Breast epithelium (tissue), 4 donors: ENCODE measurements at places on chromosomes 1 and 21. TPM values are rescaled to one million over a fixed set of nuclear protein-coding genes. Genes with fewer than 3 reads are reported as not detected.

GRCh38 chr21:34199121-34199910 is 125.9 kb downstream of the MRPS6 start:
- no peak overlapping the region for H3K27ac ChIP-seq
- no peak for DNase-seq
- H3K4me3 ChIP-seq = no peak overlapping the region
- H3K27me3 ChIP-seq = no peaks in the 10 kb centered on the region

DNA sequence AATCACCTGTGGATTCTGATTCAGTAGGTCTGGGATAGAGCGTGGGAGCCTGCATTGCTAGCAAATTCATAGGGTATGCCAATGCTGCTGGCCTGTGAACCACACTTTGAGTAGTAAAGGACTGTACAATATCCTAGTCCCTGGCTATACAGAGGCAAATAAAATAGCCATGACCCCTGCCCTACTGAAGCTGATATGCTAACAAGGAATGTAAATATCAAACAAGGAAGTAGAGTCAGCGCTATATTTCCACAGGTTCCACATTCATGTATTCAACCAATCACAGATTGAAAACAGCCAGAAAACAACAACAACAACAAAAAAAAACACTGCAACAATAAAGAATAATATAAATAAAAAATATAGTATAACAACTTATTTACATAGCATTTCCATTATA is 77.8 kb downstream of the TM2D1 start:
- H3K36me3 ChIP-seq = no peaks in the 10 kb centered on the region
- DNase-seq = no peak
- no peaks in the 10 kb centered on the region for H3K4me1 ChIP-seq
- H3K4me3 ChIP-seq = no peak overlapping the region

DNA sequence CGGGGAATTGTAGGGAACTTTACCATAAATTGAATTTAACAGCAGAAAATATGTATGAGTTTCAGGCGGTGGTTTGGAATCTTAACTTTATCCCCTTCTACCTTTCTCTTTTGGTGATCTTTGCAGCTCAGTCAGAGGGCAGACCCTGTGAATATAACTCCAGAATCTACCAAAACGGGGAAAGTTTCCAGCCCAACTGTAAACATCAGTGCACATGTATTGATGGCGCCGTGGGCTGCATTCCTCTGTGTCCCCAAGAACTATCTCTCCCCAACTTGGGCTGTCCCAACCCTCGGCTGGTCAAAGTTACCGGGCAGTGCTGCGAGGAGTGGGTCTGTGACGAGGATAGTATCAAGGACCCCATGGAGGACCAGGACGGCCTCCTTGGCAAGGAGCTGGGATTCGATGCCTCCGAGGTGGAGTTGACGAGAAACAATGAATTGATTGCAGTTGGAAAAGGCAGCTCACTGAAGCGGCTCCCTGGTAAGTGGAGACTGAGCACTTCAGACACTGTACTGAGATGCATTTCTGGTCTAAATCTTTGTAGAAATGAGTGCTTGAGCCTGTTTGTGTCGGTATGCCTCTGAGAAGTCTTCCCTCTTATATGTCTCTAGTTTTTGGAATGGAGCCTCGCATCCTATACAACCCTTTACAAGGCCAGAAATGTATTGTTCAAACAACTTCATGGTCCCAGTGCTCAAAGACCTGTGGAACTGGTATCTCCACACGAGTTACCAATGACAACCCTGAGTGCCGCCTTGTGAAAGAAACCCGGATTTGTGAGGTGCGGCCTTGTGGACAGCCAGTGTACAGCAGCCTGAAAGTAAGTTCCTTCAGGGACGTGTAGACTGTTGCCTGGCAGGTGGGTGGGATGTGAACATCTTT is 1.5 kb downstream of the CCN1 start:
- H3K27me3 ChIP-seq = no peaks in the 10 kb centered on the region
- H3K4me1 ChIP-seq = no peaks in the 10 kb centered on the region
- peak overlapping the region; percentile 99 for H3K27ac ChIP-seq
- DNase-seq = peak; percentile 70
- H3K36me3 ChIP-seq = no peaks in the 10 kb centered on the region

- no peaks in the 10 kb centered on the region for H3K27me3 ChIP-seq
- H3K27ac ChIP-seq = no peak overlapping the region
- no peaks in the 10 kb centered on the region for H3K36me3 ChIP-seq
- no peaks in the 10 kb centered on the region for H3K4me1 ChIP-seq
- H3K4me3 ChIP-seq = no peak overlapping the region
Measured at GRCh38 chr1:180152588-180152987, 2.1 kb upstream of the QSOX1 start.

GRCh38 chr1:244836584-244836983 is 1.1 kb downstream of the COX20 start:
- H3K27me3 ChIP-seq = no peaks in the 10 kb centered on the region
- no peaks in the 10 kb centered on the region for H3K4me1 ChIP-seq
- peak overlapping the region; percentile 79 for H3K4me3 ChIP-seq
- no peaks in the 10 kb centered on the region for H3K36me3 ChIP-seq
- peak overlapping the region; percentile 99 for H3K27ac ChIP-seq
- no peak for DNase-seq

GRCh38 chr1:45925728-45926287 is 122.4 kb downstream of the MAST2 start:
- H3K27ac ChIP-seq = no peak overlapping the region
- DNase-seq = no peak
- H3K4me1 ChIP-seq = no peaks in the 10 kb centered on the region
- no peaks in the 10 kb centered on the region for H3K36me3 ChIP-seq
- no peaks in the 10 kb centered on the region for H3K27me3 ChIP-seq
- no peak overlapping the region for H3K4me3 ChIP-seq

GRCh38 chr1:118325550-118326225 is 140.7 kb upstream of the SPAG17 start:
- H3K27ac ChIP-seq = no peak overlapping the region
- H3K4me1 ChIP-seq = no peaks in the 10 kb centered on the region

- no peaks in the 10 kb centered on the region for H3K4me1 ChIP-seq
- DNase-seq = no peak
- no peak overlapping the region for H3K4me3 ChIP-seq
- no peaks in the 10 kb centered on the region for H3K36me3 ChIP-seq
Measured at GRCh38 chr1:22971611-22972405, 858 bp downstream of the LACTBL1 start.

- H3K4me3 ChIP-seq = no peak overlapping the region
- H3K27ac ChIP-seq = no peak overlapping the region
- DNase-seq = no peak
- no peaks in the 10 kb centered on the region for H3K4me1 ChIP-seq
- H3K36me3 ChIP-seq = no peaks in the 10 kb centered on the region
- no peaks in the 10 kb centered on the region for H3K27me3 ChIP-seq
Measured at GRCh38 chr1:214532070-214532469, 19.3 kb downstream of the PTPN14 start.

DNA sequence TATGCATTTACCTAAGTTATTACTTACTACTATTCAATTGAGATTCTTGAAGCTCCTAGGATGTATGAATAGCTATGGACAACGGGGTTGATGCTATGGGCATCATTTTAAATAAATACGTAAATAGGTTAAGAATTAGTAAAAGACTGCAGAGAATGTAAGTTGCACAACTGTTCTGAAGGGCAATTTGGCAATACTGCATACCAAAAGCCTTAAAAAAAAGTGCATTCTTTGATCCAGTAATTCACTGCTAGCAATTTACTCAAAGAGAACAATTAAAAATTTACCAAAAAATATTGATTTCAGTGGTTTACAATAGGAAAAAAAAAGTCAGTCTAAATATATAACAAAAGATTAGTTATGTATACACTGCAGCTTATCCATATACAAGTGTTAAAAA is 3.5 kb downstream of the ARPC5 start:
- DNase-seq = no peak
- peaks cover 5% of the 10 kb centered on the region for H3K36me3 ChIP-seq
- H3K27ac ChIP-seq = peak overlapping the region; percentile 58
- peak overlapping the region; percentile 90 for H3K4me3 ChIP-seq
- no peaks in the 10 kb centered on the region for H3K27me3 ChIP-seq
- H3K4me1 ChIP-seq = no peaks in the 10 kb centered on the region

DNA sequence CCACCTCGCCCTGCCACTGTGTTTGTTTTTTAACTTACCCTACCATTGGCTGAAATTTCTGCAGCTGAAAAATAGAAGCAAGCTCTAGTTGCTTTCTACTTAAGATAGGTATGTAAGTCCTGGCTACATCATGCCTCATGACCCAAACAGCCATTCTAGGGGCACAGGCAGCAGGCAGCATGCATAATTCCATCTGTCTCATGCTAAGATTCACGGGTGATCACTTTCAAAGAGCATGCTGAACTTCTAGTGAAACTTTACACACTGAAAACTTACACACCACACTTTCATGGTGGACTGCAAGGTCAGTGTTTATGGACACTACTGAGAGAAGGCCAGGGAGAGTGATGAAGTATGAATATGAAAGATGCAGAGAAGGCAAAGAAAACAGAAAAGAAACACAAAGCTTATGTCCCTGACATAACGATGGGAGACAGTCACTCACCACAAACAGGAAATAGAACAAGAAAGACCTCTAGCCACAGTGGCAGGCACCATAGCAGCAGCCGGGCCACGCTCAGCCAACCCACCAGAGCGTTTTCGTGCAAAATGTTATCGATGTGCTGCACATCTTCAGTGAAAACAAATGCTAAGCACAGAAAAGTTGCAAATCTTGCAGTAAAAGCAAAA is 102.3 kb upstream of the TIAM1 start:
- H3K36me3 ChIP-seq = no peaks in the 10 kb centered on the region
- no peaks in the 10 kb centered on the region for H3K4me1 ChIP-seq
- H3K4me3 ChIP-seq = no peak overlapping the region
- no peak overlapping the region for H3K27ac ChIP-seq
- DNase-seq = no peak

GRCh38 chr1:41705798-41706197 is 212.9 kb downstream of the HIVEP3 start:
- H3K4me1 ChIP-seq = no peaks in the 10 kb centered on the region
- no peak for DNase-seq
- no peaks in the 10 kb centered on the region for H3K36me3 ChIP-seq

- H3K4me3 ChIP-seq = no peak overlapping the region
- H3K36me3 ChIP-seq = no peaks in the 10 kb centered on the region
- DNase-seq = no peak
- H3K27ac ChIP-seq = peak overlapping the region; percentile 58
- H3K27me3 ChIP-seq = no peaks in the 10 kb centered on the region
- no peaks in the 10 kb centered on the region for H3K4me1 ChIP-seq
Measured at GRCh38 chr1:47935163-47935562, 62.0 kb downstream of the TRABD2B start.

GRCh38 chr1:177162243-177162642 is 2.3 kb downstream of the ASTN1 start:
- H3K4me1 ChIP-seq = peaks cover 7% of the 10 kb centered on the region
- DNase-seq = no peak
- H3K4me3 ChIP-seq = no peak overlapping the region
- H3K27ac ChIP-seq = no peak overlapping the region

DNA sequence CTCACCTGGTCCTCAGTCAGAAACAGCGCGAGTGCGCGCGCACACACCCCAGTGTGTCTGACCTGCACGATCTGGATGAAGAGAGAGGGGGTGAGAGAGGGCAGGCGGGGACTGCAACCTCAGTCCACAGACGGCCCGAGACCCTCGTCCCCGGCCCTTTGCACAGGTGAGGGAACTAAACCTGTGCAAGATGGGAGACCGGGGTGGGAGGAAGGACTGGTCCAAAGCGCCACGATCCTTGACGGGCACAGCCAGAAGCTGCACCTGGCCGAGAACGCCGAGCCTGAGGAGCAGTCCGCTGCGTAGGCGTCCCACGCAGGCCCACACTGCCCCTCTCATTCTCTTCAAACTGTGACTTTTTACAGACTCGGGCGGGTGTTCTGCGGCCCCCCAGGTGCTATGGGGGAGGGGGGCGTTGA is 519 bp upstream of the IQCC start:
- H3K36me3 ChIP-seq = no peaks in the 10 kb centered on the region
- peak overlapping the region; percentile 59 for H3K4me3 ChIP-seq
- H3K4me1 ChIP-seq = peaks cover 8% of the 10 kb centered on the region
- H3K27ac ChIP-seq = peak overlapping the region; percentile 86
- DNase-seq = peak; percentile 27
- no peaks in the 10 kb centered on the region for H3K27me3 ChIP-seq

DNA sequence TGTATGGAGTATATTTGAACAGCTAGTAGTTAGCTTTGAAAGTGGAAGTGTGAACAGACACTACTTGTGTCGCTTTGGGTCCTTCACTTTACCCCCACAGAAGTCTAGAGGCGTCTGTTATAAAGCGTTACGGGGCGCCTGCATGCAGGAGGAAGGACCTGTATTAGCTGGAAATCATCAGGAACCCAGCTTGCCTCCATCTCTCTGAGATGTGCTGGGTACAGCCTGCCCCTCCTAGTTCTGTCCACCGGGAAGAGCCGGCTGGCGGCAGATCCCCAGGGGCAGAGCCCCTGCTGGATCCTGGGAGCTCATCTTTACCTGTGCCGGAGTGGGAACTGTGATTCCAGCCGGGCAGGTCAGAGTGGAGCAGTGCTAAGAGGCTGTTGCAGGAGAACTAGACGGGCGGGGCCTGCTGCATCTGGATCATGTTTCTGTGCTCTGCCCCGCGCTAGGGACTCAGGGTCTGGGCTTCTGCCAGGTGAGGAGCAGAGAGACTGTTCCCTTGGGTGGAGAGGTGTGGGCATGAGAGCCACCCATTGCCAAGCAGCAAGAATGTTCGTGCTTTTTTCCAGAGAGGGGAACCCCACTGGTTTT is 22.3 kb upstream of the SPSB1 start:
- no peak for DNase-seq
- H3K4me1 ChIP-seq = no peaks in the 10 kb centered on the region
- no peaks in the 10 kb centered on the region for H3K27me3 ChIP-seq
- no peak overlapping the region for H3K4me3 ChIP-seq
- no peak overlapping the region for H3K27ac ChIP-seq
- H3K36me3 ChIP-seq = no peaks in the 10 kb centered on the region

- no peaks in the 10 kb centered on the region for H3K27me3 ChIP-seq
- H3K27ac ChIP-seq = peak overlapping the region; percentile 94
- H3K36me3 ChIP-seq = no peaks in the 10 kb centered on the region
- peak; percentile 73 for DNase-seq
- peaks cover 5% of the 10 kb centered on the region for H3K4me1 ChIP-seq
- peak overlapping the region; percentile 3 for H3K4me3 ChIP-seq
Measured at GRCh38 chr1:204417074-204417997, 5.7 kb upstream of the PPP1R15B start.

DNA sequence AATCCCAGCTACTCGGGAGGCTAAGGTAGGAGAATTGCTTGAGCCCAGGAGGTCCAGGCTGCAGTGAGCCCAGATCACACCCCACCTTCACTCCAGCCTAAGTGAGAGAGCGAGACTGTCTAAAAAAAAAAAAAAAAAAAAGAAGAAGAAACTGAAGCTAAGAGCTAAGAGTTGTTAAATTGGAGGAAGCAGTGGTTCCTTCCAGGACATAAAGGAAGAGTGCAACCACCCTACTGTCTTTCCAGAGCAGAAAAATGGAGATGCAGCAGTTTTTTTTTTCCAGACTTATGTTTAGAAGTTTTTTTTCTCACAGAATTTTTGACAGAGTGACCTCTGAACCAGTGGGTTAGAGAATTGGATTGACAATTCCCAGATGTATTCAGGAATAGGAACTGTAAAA is 88.7 kb downstream of the HLX start:
- H3K4me3 ChIP-seq = no peak overlapping the region
- H3K36me3 ChIP-seq = no peaks in the 10 kb centered on the region
- no peaks in the 10 kb centered on the region for H3K4me1 ChIP-seq
- no peak for DNase-seq

The KIF26B gene
- total RNA-seq = 0.32 TPM

The ZBTB8A gene
- total RNA-seq = 10.0 TPM

The TMEM54 gene
- 94.8 TPM for total RNA-seq

The OR6P1 gene
- total RNA-seq = not detected

The TTC39A gene
- total RNA-seq = 72.1 TPM

The KIF17 gene
- total RNA-seq = 1.8 TPM

The OR2AK2 gene
- 0.44 TPM for total RNA-seq

The PRDM15 gene
- total RNA-seq = 9.2 TPM

The OR10K2 gene
- total RNA-seq = not detected

The NBPF8 gene
- 18.7 TPM for total RNA-seq

The NES gene
- total RNA-seq = 9.9 TPM

The HSF2BP gene
- total RNA-seq = 0.32 TPM

The STYXL2 gene
- total RNA-seq = 0.33 TPM
